ENCODE measurements at places on chromosomes 2 and 18.

- no peak for DNase-seq
Observed at GRCh38 chr2:10331027-10331701, 28.5 kb downstream of the HPCAL1 start.

DNA sequence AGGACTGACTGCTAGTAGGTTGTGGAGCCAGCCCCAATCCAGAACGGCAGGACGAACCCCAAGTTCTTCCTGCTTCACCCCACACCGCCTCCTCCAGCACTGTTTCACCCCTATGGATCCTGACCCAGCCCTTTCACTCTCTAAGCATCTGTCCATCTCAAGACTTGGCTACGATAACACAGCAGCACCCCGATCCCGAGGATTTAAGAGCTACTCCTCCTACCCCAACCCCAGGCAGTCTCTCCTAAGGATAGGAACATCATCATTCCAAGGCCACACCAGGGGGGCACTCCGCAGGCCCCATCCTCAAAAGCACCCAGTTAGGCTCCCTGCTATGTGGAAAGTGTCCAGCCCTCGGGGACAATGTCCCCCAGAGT is 645 bp downstream of the KCTD18 start:
- no peak for DNase-seq

- no peak for DNase-seq
Observed at GRCh38 chr2:205435970-205436369, 246.3 kb upstream of the NRP2 start.

GRCh38 chr2:768451-768850 is 91.2 kb upstream of the TMEM18 start:
- DNase-seq = no peak

- no peak for DNase-seq
Observed at GRCh38 chr2:2059199-2059598, 271.9 kb downstream of the MYT1L start.

DNA sequence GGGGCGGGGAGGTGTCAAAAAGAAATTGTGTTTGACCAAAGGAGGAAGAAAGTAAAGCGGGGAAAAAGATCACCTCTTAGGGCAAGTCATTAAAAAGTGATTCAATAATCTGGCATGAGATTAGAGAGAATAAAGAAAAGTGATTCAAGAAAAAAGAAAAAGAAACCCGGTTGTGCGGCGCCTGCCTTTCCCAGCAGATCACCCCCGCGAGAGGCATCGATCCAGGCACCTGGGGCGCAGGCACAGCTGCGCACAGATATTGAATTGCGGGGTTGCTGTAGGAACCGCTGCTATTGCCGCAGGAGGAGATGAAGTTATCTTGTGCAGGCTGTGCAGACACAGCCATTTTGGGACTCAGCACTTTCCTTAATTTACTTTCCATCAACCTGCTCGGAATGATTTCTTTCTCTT is 71.2 kb downstream of the PLB1 start:
- no peak for DNase-seq

- DNase-seq = no peak
Observed at GRCh38 chr2:151661625-151662024, 72.7 kb downstream of the NEB start.

- no peak for DNase-seq
Observed at GRCh38 chr2:84792856-84793522, 87.9 kb downstream of the TRABD2A start.

DNA sequence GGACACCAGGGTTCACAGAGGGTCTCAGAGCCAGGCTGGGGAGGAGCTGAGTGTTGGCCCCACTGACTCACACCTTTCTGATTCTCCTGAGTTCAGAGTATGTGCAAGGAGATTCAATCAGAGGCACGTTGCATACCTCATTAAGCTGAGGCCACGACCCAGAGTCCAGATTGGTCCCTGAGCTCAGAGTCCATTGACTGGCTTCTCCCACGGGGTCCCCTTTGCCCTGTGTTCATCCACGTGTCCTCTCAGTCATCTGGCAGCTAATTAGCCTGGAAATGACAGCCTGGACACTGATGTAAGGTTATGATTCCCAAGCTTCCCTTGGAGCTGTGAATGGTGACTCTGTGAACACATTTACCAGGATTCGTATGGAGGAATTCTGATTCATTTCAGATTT is 267.2 kb downstream of the SH3BP4 start:
- no peak for DNase-seq

DNA sequence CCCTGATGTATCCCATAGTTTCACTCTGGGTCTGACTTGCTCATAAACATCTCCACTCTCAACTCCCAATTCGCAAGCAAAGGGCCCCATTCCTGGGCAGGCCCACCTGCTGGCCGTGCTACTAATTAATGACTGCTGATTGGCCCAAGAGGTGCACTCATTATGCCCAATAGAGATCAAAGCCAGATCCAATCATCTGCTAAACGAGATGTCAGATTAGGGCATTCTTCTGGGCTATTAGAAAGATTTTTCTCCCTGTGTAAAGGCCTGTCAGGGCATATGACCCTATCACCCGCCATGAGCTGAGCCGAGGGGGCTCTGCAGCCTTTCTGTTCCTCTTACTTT is 103.4 kb upstream of the HAAO start:
- DNase-seq = no peak

DNA sequence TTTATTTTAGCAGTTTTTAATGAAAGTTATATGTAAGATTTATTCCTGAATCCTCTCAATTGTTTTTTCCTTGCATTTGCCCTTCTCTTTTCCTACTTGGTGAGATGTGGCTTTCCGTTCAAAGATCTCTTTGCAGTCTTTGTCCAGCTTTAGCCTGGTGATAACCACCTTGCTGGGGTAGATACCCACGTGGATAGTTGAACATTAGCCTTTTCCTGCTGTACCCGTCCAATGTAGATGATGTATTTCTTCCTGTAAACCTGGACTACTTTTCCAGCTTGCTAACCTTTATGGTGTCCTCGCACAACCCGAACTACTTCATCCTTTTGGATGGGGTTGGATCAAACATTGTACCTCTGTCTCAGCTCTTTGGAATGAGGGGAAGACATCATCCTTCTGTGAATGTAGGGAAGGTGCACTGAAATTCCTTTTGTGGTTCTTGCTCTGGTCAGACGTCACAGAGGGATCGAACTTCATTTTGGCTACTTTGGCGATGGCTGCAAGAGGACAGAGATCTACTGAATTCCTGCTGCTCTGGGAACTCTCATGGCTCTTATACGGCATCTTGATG is 293.2 kb upstream of the EPAS1 start:
- DNase-seq = no peak

GRCh38 chr2:80852808-80853139 is 548.2 kb upstream of the LRRTM1 start:
- DNase-seq = no peak
